Activated naive CD8-positive, alpha-beta T cell treated with anti-CD3 and anti-CD28 coated beads, Interleukin-2, amount 50 U/mL, for 24 hours (primary cell): ENCODE measurements at places on chromosomes 3 and 15.

GRCh38 chr15:38205526-38206272, 46.9 kb upstream of the SPRED1 start:
- no peak for DNase-seq

- no peak for DNase-seq
Measured at GRCh38 chr3:28575100-28575745, 226.6 kb upstream of the AZI2 start.

DNA sequence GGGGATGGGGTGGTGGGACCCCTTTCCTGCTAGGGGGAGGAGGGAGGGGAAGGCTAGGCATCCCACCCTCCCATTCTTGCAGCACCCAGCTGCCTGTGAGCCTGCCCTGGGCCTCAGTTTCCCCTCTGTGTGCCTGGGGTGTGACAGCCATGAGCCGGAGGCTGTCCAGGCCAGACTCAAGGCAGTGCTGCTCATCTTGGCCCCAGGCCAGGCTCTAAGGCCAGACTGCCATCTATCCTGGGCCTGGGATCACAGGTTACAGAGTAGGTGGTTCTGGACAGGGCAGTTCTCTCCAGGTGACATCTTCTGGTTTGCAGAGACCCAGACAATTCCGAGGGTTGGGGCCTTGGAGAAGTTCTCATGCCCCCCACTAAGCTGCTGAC, 3.3 kb upstream of the VILL start:
- no peak for DNase-seq

DNA sequence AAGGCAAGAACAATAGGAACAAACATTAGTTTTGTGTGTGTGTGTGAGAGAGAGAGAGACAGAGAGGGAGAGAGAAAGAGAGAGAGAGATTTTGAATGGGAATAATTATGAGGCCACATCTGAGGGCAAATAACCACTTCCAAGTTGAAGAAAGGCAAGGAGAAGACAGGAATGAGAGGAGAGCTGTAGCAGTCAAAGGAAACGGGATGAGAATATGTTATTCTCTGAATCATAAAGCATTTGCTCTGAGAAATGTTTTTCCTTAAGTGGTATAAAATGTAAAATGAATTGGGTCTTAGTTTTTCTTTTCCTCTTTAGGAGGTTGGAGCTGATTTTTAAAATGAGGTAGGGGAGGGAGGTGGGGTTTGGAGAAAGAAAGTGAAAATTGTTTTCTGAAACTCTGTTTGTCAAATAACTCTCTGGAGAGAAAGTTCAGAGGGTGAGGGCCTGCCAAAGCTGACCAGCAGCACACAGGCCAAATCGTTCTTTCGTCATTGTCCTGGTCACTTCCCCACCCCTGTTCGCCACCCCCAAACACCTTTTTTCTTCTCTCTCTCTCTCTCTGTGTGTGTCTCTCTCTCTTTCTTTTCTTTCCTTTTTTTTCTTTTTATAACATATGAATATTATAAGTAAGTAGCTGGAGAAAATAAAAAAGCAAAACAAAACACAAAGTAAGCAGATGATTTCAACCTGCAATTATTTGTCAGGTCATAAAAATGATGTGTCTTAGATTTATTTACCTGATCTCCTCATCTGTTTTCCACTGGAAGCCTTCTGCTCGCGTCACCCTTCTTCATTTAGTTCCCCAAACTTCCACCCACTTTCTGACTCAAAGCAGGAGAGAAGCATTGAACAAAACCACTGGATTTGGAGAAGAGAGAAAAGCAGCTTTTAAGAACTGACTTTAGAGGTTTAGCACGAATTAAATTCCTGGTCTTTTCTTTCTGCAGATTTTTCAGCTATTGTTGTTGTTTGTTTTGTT, 110.6 kb downstream of the LPP start:
- DNase-seq = no peak

DNA sequence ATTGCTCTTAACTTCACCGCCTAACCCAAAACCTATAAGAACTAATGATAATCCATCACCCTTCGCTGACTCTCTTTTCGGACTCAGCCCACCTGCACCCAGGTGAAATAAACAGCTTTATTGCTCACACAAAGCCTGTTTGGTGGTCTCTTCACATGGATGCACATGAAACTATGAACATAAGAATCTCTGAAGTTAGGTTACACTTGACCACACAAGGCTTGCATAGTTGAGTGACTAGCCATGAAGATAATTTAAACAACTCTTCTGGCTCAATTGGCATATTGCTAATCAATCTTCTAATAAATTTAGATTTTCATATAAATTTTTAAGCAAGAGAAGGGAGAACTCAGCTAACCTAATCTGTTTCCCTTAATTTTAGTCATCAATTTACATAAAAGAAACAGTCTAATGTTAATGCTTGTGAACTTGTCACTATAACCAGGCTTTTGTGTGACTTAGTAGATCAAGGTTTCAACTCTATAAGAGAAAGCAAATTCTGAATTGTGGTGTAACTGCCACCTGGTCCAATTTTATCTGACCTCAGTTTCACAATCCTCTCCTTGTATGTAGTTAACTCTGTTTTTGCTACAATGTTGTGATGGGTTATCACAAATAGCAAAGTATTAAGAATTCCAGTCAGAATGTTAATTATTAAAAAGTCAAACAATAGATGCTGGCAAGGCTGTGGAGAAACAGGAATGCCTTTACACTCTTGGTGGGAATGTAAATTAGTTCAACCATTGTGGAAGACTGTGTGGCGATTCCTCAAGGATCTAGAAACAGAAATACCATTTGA, 82.0 kb downstream of the HHLA2 start:
- DNase-seq = no peak

GRCh38 chr3:3771567-3771966, 27.7 kb upstream of the LRRN1 start:
- DNase-seq = no peak

DNA sequence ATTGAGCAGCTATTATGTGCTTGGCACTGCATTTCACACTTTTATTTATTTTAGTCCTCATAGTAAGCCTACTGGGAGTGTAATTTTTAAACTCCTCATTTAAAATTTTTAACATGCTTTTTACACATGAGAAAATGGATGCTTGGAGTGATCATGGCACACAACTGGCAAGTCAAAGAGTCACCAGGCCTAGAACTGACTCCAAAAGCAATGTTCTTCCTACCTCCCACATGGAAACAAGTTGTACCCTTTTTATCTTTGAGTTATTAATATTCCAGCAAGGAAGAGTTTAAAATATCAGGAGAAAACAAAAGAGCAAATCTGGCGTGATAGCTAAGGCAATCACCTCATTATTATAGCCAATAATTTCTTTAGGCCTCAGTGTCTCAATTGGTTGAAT, 100.6 kb downstream of the MEIS2 start:
- DNase-seq = no peak
